ENCODE measurements at places on chromosomes 7 and 10.

DNA sequence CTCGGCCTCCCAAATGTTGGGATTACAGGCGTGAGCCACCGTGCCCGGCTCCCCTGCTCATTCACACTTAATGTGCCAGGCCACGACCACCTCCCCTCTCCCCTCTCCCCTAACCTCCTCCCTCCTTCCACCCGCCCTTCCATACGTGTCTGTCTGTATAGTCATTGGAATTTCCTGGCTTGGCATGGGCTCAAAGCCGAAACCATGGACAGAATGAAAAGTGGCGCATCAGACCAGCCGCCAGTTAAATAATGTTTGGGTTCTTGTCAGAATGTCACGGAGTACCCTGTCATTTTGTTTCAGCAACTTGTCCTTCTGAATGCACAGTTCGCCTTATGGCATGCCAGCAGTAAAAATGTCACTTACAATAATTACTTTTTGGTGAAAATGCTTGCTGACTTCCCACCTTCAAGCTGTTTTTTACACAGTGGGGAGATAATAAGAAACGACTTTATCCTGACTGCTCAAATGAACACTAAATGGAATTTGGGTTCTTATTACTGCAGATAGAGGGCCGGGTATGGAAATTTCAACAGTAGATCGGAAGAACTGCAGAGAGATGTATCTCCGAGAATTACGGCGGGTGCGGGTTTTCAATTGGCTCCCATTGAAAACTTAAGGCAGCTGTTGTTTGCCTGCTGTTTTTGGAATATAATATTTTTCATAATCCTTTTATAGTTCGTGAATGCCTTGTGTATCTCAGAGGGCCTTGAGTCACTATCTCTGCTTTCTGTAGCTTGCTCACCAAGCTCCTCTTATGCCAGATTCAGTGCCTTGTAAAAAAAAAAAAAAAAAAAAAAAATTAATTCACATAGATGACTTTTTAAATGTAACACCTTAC, 65.5 kb upstream of the SH2B2 start:
- DNase-seq, result no peak

GRCh38 chr7:127862525-127862924, 168.7 kb downstream of the LRRC4 start:
- no peak for DNase-seq

DNA sequence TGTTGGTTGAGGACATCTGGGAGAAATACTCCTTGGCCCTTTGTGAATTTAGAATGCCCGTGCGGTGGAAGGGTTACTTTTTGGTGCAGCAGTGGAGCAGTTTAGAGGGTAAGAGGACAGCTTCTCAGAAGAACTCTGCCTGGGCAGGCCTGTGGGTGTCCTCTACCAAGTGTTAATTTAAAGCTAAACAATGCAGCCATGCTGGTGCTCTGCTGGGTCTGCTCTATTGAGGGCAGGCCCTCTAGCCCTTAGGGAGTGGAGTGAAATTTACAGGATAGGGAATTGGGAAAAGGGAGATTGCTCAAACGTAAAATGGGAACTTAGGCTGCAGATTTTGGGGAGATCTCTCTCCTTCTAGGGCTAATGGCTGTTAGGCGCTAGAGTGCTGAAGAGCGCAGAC, 22.1 kb downstream of the BLNK start:
- no peak for DNase-seq

DNA sequence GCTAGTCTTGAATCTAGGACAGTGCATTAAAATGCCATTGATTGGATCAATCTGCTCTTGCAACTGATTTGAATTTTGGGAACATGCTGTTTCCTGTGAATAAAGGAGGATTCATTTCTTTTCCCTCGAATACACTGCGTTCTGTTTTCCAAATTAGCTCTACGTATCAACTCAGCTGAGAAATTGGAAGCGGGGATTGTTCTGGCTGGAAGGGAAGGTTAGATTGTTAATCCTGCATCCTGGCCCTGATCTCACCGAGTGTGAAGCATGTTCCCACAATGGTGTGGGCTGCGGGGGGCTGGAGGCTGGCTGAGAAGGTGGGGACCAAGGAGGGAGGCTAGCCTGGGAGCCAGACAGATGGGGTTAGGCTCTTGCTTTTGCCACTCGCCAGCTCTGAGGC, 17.6 kb downstream of the HTRA1 start:
- no peak for DNase-seq

- DNase-seq, result no peak
These were observed 88.8 kb upstream of the ELMO1 start for GRCh38 chr7:37537439-37537838.

- no peak for DNase-seq
These were observed 640.4 kb downstream of the TYW1 start for GRCh38 chr7:67637023-67637358.

DNA sequence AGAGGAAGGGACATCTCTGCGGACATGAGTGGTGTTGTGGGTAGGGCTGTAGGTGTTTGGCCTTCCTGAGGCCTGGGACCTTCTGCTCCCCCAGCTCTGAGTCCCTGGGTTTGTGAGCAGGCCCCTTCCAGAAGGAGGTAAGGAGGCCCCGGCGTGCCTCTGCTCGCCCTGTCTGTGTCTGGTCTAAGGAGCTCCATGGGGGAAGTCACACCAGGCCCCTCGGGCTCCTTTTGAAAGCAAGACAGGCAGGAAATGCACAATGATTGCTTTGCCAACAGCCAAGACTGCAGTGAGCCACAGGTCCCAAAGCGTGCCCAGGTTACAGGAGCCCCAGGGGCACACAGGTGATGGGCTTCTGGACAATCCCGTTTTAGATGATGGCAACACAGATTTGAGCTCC, 89.5 kb downstream of the FAM53B start:
- DNase-seq, result no peak

DNA sequence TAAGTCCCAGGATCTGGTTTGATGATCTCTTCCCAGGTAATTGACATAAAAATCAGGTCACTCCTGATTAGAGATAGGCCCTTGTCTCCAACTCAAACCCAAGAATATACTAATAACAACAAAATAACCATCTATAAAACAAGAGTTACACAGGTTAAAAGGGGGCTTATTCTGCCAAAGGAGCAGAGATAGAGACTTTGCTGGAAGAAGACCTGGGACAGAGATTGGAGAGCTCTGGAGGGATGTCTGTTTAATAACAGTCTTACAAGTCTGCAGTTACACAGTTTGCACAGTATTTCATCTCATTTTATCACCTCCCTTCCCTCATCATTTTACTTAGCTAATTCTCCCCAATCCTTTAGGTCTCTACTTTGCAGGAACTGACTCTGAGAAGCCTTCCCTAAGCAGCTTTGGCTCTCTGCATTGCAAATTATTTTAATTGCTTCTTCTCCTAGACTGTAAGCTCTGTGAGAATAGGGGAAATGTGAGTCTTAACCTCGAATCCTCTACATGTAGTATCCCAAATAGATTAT, 3.7 kb upstream of the ZNF438 start:
- DNase-seq, result no peak

GRCh38 chr7:97772045-97772901, 40.4 kb downstream of the TAC1 start:
- no peak for DNase-seq

- DNase-seq, result no peak
These were observed 24.9 kb upstream of the WDFY4 start for GRCh38 chr10:48659790-48660189.

DNA sequence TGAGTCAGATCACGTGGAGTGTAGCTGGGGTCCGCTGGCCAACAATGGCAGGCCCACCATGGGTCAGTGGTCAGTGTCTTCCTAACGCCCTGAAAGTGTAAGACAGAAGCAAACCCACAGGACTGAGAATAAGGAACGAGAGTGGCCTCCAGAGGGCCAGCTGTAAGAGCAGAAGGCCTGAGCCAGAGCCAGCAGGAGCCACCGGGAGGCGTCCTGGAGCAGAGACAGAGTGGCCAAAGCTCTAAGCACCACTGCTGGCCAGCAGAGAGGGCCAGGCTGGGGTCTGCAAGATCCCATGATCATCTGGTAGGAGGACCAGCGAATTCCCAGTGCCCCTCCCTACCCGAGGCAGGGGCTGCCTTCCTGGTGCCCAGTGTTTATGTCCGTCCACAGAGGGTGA, 9.2 kb downstream of the CCDC201 start:
- no peak for DNase-seq

DNA sequence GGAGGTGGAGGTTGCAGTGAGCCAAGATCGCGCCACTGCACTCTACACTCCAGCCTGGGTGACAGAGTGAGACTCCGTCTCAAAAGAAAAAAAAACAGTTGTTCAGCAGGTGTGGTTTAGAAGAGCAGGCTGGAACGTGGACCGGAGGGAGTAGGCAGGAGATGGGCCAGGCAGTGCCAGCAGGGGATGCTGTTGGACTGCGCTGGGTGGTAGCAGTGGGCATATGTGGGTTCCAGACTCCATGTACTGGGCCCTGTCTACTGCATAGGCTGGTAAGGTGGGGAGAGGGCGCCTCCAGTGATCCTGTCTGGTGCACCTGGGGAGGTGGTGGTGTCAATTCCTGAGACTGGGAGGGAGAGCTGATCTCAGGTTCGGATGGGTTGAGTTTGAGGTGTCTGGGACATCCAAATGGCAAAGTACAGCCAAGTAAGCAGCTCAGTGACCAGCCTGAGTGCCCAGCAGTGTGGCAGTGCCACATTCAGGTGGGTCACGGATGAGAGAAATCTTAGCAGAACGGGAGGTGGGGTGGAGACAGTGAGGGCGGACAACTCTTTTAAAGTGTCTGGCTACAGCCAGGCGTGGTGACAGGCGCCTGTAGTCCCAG, 25.9 kb downstream of the SFXN4 start:
- DNase-seq, result peak; percentile 25

DNA sequence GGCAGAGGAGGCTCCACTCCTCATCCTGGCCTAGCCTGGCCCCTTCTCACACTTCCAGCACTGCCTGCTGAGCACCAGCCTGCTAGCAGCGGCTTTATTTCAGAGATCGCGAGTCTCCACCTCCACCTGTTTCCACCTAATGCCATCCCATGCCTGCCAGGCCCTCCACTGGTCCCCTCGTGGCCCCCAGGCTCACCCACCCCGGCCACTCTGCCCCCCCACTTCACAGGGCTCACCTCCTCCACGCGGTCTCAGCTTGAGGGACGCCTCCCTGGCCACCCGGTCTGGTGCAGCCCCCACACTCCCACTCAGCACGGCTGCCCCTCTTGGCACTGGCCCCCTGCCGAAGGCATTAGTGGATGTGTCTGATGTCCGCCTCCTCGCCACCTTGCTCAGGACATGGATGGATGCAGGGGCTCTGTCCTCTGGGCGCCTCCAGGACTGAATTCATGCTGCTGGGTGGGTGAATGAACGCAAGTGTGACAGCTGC, 3.8 kb upstream of the NKX6-2 start:
- no peak for DNase-seq

- DNase-seq, result no peak
These were observed 194.6 kb upstream of the TMEM72 start for GRCh38 chr10:44716470-44717015.

GRCh38 chr7:30076411-30076810, 48.2 kb downstream of the PLEKHA8 start:
- no peak for DNase-seq

DNA sequence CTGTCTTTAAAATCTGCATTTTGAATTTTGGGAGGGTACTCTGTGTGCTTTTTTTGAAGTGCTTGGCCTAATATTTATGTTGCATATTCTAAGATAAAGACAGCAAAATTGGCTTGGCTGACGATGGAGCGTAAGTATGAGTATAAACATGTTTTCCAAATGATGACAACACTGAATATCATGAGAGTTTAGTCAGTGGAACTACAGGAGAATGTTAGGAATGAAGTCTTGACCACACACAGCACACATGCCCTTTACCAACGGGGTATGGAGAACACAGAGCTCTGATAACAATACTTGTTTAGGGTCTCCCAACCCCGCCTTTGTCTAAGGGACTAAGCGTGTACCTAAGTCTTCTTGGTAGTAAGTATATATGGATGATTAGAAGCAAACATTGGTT, 253.9 kb upstream of the FZD8 start:
- DNase-seq, result no peak

GRCh38 chr7:48251766-48252165, 80.5 kb downstream of the ABCA13 start:
- peak; percentile 41 for DNase-seq

GRCh38 chr7:29502133-29502532, 61.5 kb upstream of the PRR15 start:
- DNase-seq, result no peak

GRCh38 chr7:27923642-27923980, 183.6 kb downstream of the TAX1BP1 start:
- no peak for DNase-seq

GRCh38 chr10:91357497-91357896, 52.6 kb upstream of the HECTD2 start:
- no peak for DNase-seq

GRCh38 chr7:130409067-130409711, 28.9 kb downstream of the CPA1 start:
- DNase-seq, result no peak

DNA sequence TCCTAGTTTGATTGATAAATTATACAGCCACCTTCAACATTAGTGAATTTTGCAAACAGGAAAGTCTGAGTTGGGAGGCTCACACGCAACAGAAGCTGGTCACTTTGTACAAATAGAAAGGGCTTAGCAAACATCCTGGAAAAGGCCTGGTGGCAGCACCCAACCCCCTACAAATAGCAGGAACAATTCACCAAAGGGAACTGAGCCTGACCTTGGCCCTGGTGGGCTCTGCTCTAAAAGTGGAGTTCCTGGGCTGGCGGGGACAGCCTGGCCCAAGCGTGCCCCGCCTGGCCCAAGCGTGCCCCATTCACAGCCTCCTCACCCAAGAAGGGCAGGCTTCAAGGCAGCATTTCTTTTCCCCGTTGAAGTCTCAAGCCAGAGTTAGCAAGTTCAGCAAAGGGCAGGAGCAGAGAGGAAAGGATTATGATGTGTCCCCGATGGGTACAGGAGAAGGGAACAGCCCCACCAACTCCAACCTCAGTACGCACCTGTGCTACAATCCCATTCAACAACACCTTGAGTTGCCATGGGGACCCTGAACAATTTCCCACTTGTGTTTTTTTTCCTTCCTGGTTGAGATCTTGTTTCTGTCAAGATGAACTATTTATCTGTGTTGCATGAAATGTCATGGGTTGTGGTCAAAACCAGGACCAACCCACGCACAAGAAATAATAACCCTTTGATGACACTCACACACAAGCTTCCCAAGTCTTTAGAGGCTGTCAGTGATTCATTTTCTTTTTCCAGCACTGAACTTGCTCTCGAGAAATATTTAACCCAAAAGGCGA, 43.4 kb downstream of the RGS10 start:
- DNase-seq, result no peak

- DNase-seq, result no peak
These were observed 50.9 kb downstream of the KLF6 start for GRCh38 chr10:3734111-3734510.
